Astrocyte of the spinal cord (primary cell): ENCODE measurements at places on chromosomes 4 and X.

- DNase-seq = peak; percentile 29
These were observed 55.5 kb downstream of the PJA1 start for GRCh38 chrX:69109706-69110105.

DNA sequence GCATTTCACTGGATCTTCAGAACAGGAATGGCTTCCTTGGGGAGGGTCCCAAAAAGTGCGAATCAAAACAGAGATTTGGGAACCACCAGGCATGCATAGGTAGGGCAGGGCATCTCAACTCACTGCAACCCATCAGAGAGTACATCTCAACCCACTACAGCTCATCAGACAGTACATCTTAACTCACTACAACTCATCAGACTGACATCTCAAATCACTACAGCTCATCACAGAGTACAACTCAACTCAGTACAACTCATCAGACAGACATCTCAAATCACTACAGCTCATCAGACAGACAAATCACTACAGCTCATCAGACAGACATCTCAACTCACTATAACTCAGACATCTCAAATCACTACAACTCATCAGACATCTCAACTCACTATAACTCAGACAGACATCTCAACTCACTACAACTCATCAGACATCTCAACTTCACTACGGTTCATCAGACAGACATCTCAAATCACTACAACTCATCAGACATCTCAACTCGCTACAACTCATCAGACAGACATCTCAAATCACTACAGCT lies 47.5 kb upstream of the CLDN34 start:
- no peak for DNase-seq

- no peak for DNase-seq
These were observed 12.5 kb downstream of the OGT start for GRCh38 chrX:71545364-71545763.

DNA sequence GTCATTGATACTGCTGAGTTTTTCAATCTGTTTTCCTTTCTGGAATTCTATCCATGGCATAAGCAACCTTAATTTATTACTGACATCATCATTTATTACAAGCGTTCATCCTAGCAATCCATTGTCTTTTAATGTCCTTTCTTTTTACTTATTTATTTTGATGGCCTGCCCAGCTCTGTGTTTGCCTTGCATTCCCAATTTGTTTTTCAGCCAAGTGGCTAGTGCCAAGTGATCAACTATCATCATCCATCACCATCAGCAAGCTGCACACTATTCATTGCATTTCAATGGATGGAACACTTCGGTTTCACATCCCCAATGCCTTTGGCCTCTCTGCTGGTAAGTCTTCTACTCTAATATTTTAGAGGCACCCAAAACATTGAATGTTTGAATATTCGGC lies 831.7 kb upstream of the EPHA5 start:
- no peak for DNase-seq

DNA sequence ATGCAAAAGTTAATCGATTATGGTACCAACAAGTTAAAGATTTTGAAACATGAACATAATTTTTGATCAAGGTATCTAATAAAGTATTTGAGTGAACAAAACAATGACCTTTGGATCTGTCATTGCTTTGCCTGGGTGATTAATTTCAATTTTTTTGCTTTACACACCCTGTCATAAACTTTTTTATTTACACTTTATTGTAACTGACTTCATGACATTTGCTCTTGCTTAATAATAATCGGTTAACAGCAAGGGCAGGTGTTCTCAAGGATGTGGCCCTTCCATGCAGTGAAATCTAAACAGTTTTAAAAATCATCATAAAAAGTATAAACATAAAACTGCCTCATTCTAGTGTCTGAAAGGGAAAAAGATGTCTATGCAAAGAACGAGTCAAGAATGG lies 24.1 kb downstream of the ATOH1 start:
- DNase-seq = no peak

DNA sequence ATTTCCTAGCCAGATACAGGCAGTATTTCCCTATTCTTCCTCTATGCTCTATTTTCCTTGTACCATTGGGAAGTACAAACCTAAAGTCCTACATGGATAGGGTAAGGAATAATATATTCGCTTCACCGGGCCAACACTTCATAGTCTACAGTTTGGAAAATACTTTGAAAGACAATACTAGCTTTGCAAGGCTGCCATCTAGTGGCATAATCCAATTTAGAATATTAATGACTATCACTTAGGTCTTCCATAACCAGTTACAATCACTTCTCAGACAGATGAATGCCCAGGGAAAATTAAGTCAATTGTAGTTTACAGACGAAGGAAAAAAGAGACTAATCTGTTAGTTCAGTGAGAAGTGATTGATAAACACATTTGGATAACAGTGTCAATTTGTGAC lies 141.0 kb upstream of the FAM47C start:
- peak; percentile 20 for DNase-seq

DNA sequence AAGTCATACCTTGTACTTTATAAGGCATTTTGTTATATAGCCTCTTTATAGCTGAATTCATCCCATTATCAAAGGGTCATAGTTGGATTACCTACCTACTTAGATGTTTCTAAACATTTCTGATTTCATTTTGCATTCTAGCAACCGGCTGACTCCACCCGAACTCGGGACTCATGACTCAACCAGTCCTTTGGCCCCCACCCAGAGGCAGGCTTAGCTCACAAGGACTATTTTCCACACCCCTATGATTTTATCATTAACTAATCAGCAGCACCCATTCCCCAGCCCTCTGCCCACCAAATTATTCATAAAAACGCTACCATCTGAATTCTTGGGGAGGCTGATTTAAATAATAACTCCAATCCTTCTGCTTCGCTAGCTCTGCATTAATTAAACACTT lies 79.9 kb upstream of the EGFL6 start:
- peak; percentile 63 for DNase-seq

DNA sequence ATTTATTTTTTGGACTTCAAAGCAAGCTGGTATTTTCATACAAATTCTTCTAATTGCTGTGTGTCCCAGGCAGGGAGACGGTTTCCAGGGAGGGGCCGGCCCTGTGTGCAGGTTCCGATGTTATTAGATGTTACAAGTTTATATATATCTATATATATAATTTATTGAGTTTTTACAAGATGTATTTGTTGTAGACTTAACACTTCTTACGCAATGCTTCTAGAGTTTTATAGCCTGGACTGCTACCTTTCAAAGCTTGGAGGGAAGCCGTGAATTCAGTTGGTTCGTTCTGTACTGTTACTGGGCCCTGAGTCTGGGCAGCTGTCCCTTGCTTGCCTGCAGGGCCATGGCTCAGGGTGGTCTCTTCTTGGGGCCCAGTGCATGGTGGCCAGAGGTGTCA lies 15.3 kb downstream of the FGFR3 start:
- no peak for DNase-seq

DNA sequence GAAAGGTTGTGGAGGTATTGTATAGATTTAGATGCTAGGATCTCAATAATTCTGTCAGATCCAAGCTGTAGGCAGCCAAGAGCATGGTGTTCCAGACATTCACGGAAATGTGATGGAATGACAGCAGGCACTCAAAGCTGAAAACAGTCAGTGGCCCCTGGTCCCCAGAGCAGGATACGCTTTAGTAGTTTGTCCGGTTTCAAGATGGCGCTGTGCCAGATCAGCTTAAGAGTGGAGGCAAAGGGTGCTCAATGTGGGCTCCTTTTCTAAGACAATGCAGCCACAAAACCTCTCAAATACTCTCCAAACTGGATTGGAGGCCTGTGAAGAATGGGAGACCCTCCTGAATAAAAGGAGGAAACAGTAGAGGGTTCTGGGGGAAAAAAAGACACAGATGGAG lies 291.2 kb upstream of the HS3ST1 start:
- DNase-seq = no peak

DNA sequence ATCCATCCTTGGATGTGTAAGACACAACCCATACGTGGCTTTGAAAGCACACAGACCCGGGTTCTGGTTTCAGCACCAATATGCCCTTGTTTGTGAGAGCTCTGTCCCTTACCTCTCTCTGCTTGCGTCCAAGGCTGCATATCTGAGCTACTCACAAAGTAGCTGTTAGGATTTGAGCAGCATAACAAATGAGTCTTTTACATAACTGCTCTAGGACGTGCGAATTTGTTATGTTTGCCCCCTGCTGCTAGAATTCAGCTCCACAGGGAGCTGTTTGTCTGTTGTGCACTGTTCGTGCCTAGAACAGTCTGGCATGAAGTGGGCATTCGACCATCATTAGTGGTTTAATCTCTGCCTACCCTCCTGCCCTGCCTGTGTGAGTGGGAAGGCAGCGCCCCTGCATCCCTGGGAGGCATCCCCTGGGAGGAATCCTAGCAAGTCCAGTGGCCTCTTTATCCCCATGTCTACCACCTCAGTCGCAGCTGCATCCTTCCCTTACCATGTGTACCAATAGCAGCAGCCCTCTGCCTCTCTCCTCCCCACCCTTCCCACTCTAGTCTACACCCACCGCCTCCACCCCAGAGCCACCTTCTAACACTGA lies 42.1 kb downstream of the SLC2A9 start:
- no peak for DNase-seq

- DNase-seq = no peak
These were observed 184.2 kb upstream of the RBPJ start for GRCh38 chr4:26136615-26137014.

GRCh38 chrX:40644176-40644575 lies 3.2 kb downstream of the CXorf38 start:
- no peak for DNase-seq

DNA sequence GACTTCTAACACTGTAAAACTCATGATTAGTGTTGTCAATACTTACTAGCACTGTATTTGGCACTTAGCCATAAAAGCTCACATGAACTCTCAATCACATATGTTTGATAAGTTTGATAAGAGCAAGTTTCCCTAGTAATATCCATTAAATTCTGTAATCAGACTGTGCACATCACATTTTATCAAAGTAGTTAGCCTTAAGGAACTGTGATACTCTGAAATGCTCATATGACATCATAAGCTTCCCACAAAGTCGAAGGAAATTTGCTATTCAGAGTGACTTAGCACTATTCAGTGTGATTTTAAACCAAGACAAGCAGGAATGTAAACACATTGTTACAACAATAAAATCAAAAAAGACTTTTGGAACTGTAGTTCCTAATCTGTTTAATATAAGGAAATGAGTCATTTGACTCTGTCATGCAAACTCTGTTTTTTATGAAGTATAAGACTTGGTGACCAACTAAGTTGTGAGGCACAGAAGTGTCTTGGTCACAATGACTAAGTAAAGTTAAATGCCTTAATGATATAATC lies 6.7 kb downstream of the SLC7A11 start:
- peak; percentile 84 for DNase-seq

DNA sequence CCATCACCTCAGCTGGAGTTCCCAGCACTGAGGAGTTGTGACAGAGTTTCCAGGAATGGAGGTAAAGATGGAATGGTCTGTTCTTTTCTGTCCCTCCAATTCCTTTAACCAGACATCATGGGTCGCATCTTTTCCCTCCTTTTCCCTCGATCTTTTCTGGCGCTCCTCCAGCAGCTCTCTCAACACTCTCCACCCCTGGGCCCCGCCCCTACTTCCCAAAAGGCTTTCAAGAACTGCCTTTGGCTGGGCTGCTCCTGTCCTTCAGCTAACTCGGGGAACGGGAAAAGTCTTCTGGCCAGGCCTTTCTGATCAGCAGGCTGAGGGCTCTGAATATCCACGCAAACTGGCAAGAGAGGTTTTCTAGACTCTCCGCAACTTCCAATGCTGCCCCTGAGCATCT lies 34.0 kb downstream of the UTP14A start:
- no peak for DNase-seq

DNA sequence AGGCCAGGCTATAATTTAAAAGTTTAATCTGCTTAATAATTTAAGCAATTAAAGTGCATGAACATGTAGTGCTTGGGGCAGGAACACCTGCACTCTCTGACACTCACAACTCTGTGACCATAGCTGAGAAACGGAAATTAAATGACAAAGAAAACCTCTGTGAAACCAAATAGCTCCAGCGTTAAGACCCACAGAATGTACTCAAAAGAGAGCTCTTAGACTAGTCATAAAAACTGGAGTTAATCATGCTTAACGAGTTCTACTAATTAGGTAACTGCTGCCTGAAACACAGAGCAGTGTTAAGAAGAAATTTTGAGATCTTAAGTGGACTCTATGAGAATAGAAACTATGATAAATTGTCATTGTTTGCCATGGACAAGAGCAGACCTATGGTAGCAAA lies 174.4 kb upstream of the SPIN4 start:
- no peak for DNase-seq

DNA sequence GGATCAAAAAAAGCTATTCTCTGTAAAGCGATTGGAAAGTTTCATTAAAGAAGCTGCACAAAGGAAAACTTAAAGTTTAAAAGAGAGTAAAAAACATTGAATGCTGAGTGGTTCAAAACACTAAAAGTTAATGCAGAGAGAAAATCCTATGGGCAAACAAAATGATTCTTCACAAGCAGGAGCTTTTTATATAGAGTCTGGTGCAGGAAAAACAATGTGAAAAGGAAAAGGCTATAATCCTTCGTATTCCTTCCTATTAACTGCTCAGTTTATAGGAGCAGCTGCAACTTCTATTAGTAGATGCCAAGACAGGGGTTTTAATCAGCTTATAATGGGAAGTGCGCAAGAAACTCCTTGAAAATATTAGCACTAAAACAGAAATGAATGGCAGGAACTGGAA lies 100.7 kb downstream of the PDGFC start:
- DNase-seq = no peak

- no peak for DNase-seq
These were observed 378.1 kb upstream of the FTHL17 start for GRCh38 chrX:31449965-31450364.

GRCh38 chr4:54717694-54718093 lies 59.9 kb downstream of the KIT start:
- no peak for DNase-seq
